ENCODE measurements at places on chromosomes 1 and 21.

GRCh38 chr1:24341260-24341659, 22.1 kb downstream of the GRHL3 start:
- no peak for DNase-seq

GRCh38 chr1:97792655-97793054, 128.2 kb downstream of the DPYD start:
- DNase-seq: no peak

GRCh38 chr1:215517441-215517891, 49.6 kb upstream of the KCTD3 start:
- no peak for DNase-seq

DNA sequence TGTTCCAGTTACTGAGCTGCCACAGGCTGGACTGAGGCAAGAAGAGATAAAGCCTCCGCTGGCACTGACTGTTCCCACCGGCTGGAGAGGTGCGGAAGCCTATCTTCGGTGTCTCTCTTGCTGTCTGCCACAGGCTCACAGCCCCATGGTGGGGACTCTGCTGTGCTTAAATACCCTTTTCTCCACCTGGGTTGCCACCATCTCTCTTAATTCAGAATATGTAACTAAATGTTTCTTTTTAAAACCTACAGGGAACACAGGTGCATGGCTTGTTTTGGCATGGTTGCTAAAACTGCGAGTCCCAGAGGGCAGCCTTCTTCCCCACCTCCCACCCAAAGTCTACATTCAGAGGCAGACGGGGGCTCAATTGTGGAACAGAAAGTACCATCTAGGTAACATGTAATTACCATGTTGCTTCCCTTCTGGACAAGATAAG, 8.1 kb upstream of the LBR start:
- no peak for DNase-seq

- DNase-seq: no peak
Measured at GRCh38 chr1:151988405-151988923, 5.2 kb downstream of the S100A10 start.

- no peak for DNase-seq
Measured at GRCh38 chr21:46195595-46196195, 11.4 kb upstream of the SPATC1L start.

DNA sequence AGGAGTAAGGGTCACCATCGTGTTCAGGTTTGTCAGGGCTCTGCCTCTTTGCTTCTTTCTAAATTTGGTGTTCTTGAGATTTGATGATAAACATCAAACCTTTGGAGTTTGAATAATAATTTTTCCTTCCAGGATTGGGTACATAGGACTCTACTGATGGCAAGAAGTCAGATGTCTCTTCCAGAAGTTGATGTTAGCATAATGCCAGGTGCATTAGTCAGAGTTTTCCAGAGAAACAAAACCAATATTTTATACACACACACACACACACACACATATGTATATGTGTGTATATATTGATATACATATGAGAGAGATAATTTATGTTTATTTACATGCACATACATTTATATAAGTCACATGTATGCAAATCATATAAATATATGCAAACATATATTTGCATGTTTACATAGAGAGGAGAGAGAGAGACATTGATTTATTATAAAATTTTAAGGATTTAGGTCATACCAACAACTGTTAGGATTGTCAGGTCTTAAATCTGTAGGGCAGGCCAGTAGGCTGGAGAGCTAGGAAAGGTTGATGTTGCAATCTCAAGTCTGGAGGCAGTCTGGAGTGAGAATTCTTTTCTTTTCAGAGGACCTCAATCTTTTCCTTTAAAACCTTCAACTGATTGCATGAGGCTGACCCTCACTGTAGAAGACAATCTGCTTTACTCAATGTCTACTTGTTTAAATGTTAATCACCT, 199.2 kb downstream of the HLX start:
- DNase-seq: no peak

GRCh38 chr1:233982827-233983518, 78.5 kb downstream of the SLC35F3 start:
- no peak for DNase-seq

DNA sequence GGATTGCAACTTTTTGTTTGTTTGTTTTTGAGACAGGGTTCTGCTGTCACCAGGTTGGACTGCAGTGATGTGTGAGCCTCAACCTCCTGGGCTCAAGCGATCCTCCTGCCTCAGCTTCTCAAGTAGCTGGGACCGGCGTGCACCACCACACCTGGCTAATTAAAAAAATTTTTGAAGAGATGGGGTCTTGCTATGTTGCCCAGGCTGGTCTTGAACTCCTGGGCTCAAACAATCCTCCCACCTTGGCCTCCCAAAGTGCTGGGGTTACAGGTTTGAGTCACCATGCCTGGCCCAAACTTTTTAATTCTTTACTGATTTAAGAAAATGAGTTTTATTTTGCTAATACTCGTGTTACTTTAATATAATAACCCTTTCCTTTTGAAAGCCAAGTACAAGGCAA, 31.5 kb upstream of the SERPINC1 start:
- DNase-seq: no peak

DNA sequence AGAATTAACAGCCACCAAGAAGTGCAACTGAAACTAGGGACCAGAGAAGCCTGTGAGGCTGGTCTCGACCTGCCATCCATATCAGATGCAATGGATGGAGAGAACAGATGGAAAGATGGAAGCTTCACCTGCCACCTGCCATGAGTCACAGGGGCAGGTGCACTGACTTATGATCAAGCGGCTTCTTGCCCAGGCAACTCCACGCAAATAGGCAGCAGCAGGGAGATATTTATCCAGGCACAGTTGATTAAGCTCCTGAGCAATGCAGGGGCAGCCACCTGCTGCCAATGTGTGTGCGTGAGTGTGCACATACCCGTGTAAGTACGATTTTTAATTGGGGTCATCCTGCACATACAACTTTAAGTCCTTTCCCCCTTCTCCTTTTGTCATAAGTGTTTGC, 174.2 kb downstream of the PTPRU start:
- no peak for DNase-seq

- DNase-seq: no peak
Measured at GRCh38 chr1:157196245-157196543, 58.0 kb upstream of the ETV3 start.

GRCh38 chr1:220528679-220529501, 954 bp downstream of the MARK1 start:
- no peak for DNase-seq

DNA sequence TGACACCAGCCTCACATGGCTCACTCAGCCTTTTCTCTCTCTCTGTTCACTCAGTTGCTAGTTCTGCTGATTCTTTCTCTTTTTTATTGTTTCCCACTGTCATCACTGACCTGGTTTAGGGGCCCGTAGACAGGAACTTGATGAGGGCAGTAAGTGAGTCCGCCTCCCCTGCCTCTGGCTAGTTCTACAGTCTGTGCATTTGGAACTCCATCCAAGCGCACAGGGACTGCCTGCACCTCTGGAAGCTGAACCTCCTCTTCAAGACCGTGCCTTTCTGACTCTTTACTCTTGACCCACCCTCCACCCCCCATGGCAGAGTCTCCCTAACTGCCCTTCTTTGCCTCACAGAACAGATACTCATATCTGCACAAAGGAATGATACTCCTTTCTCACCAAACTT, 4.2 kb downstream of the TENT5C start:
- DNase-seq: no peak

- DNase-seq: no peak
Measured at GRCh38 chr1:69110851-69111250, 456.9 kb upstream of the LRRC7 start.

DNA sequence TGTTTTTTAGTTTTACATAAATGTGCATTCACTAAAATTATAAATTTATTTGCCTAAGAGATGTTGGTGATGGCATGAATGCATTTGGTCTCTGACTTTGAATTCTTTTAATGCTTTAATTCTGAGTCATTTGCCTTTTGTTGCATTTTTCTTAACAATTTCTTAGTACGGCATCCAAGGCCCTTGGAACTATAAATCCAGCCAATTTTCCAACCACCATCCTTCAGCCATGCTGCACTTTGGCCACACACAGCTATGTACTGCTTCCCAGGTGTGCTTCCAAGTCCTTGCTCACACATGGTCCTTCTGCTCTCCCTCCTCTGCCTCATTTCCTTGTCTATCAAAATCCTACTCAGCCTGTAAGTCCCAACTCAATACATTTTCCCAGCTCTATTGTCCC, 161.0 kb downstream of the DHRS3 start:
- DNase-seq: no peak

DNA sequence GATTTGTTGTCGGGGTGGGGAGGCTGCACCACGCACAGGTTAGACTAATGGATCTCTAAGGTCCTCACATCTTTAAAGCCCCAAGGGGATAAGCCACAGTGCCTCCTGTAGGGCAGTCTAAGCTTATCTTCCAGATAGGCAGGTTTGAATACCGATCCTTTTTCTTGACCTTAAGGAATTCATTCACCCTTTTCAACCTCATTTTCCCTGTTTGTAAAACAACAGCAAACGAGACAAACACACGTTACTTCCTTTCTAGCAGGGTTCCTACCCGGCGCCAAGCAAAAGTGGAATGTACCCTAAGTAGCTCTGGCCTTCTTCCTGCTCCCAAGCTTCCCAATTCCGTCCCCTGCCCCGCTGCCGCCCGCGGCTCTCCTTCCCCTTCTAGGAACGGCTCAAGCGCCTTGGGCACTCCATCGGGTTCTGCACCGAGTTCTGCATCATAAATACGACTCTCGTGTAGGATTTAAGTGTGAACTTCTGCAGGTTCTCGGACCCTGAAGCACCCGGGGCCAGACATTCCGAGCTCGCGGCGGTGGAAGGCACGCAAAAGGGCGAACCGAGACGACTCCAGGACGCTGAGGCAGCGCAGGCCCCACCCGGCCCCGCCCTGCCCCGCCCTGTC, 548 bp upstream of the CDC20 start:
- DNase-seq: no peak

GRCh38 chr21:44713130-44713529, 1.8 kb upstream of the TSPEAR start:
- DNase-seq: no peak

DNA sequence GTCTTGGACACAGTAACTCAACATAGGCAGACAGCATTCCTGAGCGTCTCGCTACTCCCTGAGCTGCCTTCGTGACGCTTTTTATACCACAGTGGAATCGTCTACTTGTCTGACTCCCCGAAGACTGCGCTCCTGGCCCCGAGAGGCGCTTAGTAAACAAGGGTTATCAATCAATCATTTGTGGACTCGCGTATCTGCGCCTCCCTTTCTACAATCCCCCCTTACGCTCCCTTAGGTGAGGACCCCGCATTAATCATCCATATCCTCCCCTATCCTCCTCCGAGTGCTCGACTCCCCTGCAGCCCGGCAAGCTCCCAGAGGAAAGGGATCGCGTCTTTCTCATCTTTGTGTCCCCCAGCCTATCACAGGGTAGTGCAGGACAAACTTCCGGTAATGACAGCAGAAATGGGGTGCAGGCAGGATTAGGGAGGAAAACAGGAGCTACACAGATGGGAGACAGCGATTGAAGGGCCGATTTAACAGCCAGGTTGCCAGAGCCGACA, 522 bp downstream of the TMEM59 start:
- peak; percentile 53 for DNase-seq

- no peak for DNase-seq
Measured at GRCh38 chr1:100952104-100952745, 56.3 kb downstream of the SLC30A7 start.

DNA sequence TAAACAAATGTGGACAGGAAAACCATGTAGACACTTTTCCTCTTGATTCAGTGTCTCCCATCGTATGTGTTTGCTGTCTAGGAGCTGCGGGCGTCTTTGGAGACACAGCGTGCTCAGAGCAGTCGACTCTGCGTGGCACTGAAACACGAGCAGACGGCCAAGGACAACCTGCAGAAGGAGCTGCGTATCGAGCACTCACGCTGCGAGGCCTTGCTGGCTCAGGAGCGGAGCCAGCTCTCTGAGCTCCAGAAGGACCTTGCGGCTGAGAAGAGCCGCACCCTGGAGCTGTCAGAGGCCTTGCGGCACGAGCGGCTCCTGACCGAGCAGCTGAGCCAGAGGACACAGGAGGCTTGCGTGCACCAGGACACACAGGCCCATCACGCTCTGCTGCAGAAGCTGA, 27.2 kb upstream of the DIP2A start:
- DNase-seq: no peak

- DNase-seq: no peak
Measured at GRCh38 chr1:109011335-109011734, 30.6 kb downstream of the WDR47 start.

GRCh38 chr1:3444298-3444697, 10.2 kb upstream of the ARHGEF16 start:
- no peak for DNase-seq

GRCh38 chr1:7667625-7668218, 103.4 kb upstream of the VAMP3 start:
- peak; percentile 79 for DNase-seq

GRCh38 chr1:173356191-173356762, 120.9 kb upstream of the PRDX6 start:
- DNase-seq: no peak

DNA sequence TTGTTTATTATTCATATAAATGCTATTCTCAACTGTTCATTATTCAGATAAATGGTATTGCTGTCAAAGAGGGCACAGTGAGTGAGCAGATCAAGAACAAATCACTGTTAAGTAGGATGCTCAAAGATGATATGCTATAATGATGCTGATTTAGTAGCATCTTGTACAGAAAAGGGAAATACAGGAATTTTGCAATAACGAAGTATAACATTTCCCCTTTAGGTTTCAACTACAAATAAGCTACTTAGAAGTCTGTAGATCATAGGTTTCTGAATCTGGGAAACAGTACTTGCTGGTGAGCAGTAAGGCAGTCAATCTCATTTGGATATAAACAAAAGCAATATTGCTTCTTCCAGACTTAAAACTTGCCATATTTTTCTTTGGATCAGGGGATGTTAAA, 27.3 kb upstream of the RCOR3 start:
- DNase-seq: no peak

GRCh38 chr21:43210454-43211071, 41.8 kb downstream of the CRYAA start:
- DNase-seq: no peak

GRCh38 chr21:18493422-18493821, 89.8 kb upstream of the TMPRSS15 start:
- no peak for DNase-seq

- DNase-seq: no peak
Measured at GRCh38 chr1:84348759-84349158, 47.3 kb downstream of the SAMD13 start.

GRCh38 chr21:42236014-42236413, 17.1 kb downstream of the ABCG1 start:
- no peak for DNase-seq

GRCh38 chr1:28050776-28051175, 37.6 kb downstream of the EYA3 start:
- DNase-seq: no peak

Measured in CD4-positive, alpha-beta T cell treated with Interferon alpha-2 for 1 hour (primary cell).